ENCODE measurements at places on chromosomes 4 and X.

DNA sequence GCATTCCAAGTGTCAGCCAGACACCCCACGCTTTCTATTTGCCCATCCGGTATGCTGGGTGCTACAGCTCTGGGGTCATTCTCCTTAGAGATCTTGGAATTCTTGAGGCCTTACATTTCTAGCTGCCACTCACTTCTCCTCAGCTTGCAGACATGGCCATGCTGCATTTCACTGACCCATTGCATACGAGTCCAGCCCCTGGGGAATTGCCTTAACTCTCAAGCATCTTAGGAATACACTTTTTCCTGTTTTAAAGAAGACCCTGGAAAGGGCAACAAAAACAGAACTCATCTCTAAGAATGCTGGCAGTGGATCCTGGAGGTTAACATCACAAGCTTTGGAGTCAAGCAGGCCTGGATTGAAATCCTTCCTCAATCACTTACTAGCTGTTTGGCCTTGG is 122.0 kb upstream of the LNX1 start:
- DNase-seq: no peak

DNA sequence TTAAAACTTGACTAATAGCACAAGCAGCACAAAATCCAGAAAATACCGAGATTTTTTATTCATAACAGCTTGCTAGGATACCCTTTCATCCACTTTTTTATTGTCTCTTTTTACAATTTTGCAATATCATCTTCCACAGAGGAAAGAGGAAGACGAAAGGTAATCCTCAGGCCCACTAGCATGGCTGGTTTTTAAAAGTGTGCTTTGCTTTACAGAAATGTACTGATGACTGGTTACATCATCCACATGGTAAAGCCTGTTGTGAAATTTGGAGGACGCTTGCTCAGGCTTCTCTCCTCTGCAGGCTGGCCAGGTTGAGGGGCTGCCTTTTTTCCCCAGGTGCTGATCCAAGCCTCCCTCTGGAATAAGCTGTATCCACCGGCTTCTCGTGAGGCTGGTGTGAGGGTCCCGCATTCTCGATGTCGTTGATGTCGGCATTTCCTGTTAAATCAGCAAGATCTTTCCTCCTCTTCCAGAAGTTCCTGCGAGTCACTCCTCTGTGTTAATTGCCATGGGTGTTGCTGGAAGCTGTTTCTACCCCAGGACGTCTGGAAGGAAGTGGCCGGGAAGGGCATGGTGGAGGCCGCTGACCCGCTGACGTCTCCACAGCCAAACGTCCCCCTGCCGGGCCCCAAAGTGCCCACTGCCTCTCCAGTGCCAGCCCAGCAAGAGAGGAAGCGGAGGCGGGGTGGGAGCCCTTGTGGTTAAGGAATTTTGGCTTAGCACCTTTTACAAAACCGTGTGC is 5.8 kb upstream of the DGKQ start:
- DNase-seq: no peak

GRCh38 chrX:55758033-55758432 is 40.5 kb downstream of the RRAGB start:
- DNase-seq: no peak

DNA sequence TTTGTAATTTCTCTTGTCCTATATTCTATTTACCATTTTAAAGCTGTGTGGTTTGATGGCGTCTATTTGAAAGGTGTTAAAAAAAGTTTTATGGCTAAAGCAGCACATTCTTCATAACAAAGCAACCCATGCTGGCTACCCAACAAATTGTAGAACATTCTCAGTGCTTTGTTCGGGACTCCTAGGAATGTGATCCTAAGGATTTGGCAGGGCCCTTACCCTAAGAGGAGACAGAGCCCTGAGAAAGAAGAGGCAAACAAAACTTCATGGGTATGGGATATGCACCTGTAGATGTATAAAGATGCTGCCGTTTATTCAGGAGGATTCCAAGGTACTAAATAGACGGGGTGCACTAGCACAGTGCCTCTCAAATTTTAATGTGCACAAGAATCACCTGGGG is 370.8 kb upstream of the DIPK2B start:
- no peak for DNase-seq

DNA sequence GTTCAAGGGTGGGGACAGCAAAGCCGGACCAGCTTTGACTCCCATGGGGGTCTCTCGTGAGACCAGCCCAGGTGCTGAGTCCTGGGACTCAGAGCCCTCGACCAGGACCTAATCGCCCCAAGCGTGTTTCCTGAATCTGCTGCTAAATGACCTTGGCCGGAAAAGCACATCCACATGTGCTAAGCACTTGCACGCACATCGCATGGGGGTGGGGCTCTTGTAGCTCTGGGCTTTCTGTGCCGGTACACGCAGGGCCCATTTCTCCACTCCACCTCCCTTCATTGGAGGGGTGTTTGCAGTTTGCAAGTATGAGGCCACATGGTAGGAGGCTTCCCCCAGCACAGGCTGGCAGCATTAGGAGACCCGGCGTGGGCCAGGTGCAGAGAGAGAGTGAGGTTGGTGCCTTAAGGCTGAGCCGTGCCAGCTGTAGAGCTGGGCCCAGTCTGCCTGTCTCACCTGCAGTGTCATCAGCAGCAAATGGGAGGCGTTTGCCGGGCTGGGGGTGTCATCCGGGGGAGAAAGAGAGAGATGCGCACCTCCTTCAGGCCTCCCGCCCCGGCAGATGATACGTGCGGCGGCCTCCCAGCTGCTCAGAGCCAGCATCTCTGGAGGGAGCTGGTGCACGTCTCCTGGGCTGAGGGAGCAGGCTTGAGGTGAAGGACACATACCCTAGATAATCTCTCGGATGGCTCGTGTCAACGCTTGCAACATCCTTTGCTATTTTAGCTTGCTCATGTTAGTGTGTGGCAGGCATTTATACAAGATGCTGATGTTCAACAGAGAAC is 45.2 kb upstream of the CLCN4 start:
- DNase-seq: peak; percentile 56

DNA sequence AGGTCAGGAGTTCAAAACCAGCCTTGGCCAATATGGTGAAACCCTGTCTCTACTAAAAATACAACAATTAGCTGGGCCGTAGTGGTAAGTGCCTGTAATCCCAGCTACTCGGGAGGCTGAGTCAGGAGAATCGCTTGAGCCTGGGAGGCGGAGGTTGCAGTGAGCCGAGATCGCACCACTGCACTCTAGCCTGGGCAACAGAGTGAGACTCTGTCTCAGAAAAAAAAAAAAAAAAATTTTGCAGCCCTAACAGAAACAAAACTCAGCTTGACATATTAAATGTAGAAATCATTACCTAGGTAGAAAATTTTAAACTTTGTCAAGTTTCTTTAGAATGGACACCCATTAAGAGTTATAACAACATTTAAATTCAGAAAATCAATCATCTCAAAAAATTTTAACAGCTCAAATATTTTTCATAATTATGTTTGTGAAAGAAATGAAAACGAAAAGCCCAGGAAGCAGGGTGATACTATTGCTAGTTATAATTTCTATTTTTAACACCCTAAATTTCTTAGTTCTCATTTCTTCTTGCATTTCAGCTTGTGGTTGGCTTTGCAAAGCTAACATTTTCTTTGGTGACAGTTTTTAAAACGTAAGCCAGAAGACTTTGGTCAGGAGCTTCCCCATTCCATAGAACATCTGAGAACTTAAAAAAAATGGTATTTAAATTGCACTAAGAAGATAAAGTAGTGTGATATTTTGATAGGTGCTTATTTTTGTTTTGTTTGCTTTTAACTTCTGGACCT is 33.3 kb upstream of the RBBP7 start:
- DNase-seq: no peak

DNA sequence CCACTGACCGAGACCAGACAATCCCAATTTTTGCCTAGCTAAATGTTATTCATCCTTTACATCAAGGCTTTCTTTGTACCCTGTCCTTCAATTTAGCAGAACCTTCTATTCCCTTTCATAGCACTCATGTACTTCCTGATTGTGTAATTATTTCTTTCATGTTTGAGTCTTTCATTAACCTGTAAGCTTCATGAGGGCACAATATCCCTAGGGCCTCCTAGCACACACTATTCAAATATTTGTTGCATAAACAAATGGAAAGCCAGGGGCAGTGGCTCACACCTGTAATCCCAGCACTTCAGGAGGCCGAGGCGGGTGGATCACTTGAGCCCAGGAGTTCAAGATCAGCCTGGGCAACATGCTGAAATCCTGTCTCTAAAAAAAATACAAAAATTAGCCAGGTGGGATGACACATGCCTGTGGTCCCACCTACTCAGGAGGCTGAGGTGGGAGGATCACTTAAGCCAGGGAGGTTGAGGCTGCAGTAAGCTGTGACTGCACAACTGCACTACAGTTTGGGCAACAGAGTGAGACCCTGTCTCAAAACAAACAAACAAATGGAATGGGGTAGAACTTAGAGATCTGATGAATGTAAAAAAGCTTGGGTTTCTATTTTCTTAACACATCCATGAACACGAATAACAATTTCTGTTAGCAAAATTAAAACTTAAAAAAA is 59.0 kb downstream of the SAT1 start:
- DNase-seq: no peak

DNA sequence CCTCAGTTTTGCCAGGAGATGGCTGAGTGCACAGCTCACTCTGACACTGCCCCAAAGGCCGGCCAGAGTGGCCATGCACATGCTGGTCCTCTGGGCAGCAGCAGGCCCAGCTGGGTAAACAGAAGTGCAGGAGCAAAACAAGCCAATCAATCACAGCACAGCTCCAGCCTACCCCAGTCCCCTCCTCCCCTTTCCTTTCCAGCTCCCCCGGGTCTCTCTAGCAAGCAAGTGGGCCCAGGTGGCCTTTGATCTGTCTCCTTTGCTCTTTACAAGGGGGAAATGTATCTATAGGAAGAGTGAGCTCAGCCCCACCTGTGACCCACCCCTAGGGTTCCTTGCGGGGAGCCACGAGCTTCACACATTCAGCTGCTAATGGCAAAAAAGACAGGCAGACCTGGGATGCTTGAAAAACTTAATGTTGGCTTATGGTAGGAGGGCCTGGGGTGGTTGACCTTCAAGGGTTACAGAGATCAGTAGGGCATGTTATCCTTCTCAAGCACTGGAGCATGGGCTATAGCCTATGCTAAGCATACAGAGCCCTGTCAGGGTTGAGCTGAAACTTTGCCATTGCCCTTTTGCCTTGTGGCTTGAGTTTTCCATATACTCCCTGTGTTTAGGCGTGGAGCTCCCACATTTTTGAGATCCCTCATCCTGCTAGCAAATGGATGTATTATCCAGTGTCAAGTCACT is 57.8 kb upstream of the PLAC1 start:
- no peak for DNase-seq

- peak; percentile 36 for DNase-seq
These were observed 175.5 kb downstream of the DHRSX start for GRCh38 chrX:2325076-2325784.

- DNase-seq: no peak
These were observed 134.5 kb upstream of the RASGEF1B start for GRCh38 chr4:81606166-81606565.

GRCh38 chr4:187183826-187184225 is 460.2 kb upstream of the FAT1 start:
- no peak for DNase-seq

GRCh38 chrX:17922303-17922702 is 61.2 kb upstream of the RAI2 start:
- no peak for DNase-seq

DNA sequence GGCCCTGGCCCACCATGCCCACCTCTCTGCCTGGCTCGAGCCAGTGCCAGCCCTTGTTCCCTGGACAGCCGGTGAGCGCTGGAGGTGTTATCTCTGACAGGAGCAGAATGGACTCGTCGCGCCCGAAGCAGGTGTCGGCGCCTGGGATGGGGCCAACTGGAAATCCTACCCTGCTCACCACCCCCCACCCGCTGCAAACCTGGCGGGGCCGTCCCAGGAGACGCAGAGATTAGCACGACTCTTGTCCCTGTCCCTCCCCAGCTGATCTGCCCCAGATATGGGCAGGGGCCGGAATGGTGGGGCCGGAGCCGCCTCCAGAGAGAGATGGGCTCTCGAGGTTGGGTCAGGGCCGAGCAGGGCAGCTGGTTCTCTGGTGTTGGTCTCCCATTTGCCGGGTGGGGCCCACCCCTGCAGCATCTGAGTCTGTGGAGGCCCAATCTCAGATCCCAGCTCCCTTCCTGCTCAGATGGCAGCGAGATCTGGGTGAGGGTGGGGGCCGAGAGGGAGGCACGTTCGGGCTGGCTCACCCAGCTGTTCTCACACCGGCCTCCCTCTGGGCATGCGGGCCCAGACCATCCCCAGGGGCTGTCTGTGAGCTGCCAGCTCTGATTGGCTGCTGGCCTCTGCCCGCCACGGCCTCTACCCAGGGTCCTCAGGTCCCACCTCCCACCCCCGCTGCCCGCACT is 20.1 kb upstream of the FGFR3 start:
- DNase-seq: no peak

DNA sequence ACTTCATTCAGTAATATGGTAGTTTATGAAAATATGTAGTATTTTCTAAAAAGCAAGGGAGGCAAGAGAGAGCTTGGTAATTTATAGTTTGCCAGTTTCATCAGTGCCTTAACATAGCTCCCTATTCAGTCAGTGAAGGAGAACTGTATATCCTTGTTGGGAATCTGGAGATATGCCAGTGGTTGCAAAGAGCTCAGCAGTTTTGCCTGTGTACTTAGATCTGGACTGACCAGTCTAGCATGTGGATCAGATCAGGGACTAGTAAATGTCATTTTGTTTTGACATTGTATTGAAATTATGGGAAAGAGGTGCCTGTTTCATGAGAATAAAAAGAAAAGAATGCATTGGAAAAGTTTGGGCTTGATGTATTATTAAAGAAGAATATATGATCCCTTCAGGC is 88.6 kb downstream of the ZIC3 start:
- no peak for DNase-seq

DNA sequence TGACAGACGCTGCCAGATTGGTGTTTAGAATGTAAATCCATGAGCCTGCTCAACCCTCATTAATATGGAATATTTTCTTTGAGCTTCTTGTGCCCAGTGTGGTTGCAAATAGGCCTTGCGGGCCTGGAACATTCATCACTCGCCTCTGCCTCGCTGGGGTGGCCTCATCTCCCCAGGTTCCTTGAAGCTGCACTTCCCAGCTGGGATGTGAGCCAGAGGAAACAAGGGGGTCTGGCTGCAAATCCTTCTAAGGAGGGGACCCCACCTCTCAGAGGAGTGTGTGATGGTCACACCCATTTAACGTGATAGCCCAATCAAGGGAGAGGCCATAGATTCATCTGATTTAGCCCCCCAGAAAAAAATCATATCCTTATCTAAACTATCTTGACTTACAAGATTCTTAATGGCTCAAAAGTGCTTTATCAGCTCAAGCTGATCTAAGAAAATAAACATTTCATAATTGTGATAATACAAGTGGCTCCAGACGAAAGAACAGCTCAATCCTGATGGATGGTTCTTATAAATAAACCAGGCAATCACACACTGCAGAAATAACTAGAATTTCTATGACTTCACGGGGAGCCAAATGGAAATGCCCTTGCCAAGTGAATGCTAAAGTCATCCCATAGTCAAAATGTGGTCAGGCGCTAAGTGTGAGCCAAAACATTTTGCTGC is 189.9 kb downstream of the PTTG2 start:
- DNase-seq: no peak

GRCh38 chrX:31459361-31459760 is 387.5 kb upstream of the FTHL17 start:
- no peak for DNase-seq

GRCh38 chr4:17081179-17081578 is 182.7 kb upstream of the LDB2 start:
- DNase-seq: no peak
